NCI-H2081 (cell line): ENCODE measurements at places on chromosomes 1 and 21.

- DNase-seq = no peak
Observed at GRCh38 chr1:39675220-39675619, 3.3 kb upstream of the NT5C1A start.

DNA sequence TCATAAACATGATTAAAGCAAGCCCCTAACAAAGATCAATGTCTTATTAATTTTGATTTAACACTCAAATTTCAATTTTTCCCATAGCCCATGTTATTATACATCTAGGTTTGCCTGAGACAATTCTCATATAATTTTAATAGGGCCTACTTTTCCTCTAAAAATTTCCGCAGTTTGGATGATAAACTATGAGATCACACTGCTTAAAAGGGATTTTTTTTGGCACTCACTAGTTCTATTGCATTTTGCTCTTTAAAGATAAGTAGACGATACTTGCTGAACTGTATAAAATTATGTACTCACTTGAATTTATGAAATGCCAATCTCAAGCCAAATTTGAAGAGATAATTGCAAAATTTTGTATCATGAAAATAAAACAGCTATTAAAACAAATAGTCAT lies 480.4 kb upstream of the ZRANB2 start:
- no peak for DNase-seq

DNA sequence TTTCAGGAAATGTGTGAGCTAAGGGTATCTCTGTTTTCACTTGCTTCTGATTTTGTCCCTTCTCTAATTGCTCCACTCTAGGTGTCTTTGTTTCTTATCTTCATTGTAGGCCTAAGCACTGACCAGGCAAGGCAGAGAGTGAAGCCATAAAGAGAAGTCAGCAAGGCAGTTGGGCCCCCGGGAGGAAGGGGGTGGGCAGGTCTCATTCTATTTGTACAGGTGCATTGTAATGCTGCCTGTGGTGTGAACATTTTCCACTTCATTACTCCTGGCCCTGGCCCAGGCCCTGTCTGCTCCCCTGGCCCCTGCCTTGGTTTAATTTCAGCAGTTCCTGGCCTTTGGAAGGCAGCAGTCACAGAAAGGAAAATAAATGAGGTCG lies 86.4 kb upstream of the JUN start:
- DNase-seq = peak; percentile 97

DNA sequence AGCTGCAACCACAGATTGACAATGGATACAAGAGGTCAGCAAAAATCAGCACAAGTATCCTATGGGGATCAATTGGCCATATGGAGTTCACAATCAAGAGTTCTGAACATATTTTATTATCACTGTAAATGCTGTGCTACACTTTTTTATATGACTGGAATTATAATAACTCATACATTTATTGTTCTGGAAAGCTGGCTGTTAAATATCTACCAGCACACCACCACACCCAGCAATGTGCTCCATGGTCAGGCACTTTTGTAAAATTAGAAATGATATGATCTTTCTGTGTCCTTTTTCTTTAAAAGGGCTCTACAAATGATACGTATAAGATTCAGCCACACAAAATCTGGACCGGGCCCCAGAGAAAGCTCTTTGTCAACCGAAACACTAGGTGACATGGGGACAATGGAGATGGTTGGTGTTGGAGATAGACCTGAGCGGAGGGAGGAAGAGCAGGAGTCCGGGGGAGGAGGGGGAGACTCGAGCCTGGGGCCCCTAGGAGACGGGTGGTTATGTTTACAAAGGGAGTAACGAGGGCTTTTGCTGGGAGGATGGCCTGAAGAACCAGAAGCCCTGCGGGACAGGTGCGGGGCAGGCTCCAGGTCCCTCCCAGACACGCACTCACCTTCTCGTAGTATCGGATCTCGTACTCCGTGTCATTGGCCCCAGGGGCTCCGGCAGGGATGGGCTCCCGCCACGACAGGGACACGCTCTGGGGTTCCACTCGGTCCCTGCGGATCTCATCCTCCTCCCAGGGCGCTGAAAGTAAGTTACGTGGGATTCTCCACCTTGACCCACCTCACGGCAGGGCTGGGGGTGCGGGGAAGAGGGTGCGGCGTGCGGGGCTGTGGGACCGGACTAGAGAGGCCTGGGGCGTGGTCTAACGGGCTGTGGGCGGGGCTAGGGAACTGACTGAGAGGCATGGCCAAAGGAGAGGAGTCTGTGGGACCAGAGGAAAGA lies 30.0 kb downstream of the EPHA10 start:
- no peak for DNase-seq

GRCh38 chr21:41156142-41156541 lies 11.8 kb upstream of the BACE2 start:
- no peak for DNase-seq

DNA sequence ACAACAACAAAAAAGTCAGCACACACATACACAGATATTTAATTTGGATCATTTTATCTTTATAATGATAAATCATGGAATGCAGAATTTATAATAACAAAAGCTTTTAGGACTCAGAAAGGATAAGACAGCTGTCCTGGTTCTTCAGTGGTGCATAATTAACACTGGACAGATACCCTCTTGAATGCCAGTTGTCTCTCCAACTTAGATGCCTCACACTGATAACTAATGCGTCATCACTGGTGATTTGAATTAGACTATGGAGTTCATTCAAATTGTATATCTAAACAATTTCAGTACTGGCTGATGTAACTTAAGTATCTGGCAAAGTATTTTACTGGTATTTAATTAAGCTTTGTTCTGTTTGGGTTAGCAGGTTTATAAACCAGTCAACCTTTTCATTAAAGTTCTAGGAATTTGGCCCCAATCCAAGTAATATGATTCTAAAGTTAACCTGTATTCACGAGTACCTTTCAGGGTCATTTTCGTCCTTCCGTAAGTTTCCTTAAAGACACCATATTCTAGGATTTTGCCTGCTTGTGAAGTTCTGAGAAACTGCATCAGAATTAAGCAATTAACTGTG lies 1199.5 kb upstream of the TMPRSS15 start:
- no peak for DNase-seq

GRCh38 chr1:180218806-180219765 lies 11.0 kb upstream of the LHX4 start:
- DNase-seq = no peak

- no peak for DNase-seq
Observed at GRCh38 chr1:15616373-15617172, 685 bp upstream of the DDI2 start.

DNA sequence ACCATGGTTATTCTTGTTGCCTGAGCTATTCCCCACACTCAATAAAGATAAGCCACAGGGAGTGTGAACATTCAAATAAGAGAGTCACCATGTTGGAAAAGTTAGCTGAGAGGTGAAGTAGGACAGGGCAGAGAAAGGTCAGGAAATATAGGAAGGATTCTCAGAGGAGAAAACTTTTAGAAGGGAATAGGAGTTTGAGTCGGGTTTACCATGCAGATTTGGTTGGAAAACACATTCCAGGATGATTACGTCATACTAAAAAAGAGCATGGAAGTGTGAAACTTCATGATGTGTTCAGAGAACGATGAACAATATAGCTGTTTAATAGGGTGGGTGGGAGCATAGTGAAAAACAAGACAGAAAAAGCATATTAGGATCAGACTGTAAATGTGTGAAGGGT lies 1125.3 kb upstream of the ADGRL2 start:
- no peak for DNase-seq

GRCh38 chr1:201708085-201708512 lies 120.9 kb upstream of the IPO9 start:
- no peak for DNase-seq

DNA sequence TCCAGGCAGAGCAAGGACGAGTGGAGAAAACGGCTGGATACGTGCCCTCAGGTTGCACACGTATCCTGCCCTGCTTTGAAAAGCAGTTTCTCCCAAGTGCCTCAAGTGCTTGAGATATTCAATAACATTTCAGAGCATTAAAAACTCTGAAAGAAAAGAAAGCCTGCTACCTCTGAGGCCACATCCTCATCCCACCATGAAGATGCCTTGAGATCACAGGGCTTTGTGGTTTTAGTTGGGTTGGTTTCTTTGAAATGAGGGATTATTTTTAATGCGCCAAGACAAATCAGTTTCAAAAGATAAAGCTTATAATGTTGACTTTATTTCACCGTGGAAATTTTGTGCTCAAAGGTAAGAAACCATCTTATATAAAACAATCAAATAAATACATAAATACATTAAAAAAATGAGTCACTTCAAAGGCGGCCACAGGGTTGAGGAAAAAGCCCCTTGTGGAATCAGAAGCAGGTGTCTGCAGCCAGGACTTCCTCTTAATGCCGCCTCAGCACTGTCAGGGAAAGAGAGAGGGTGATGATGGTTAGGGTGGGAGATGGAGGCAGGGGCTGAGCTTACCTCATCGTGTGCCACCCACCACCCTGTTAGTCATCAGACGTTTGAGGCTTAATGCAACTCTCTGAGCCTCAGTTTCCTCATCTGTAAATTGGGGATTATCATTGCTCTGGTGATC lies 1.4 kb downstream of the NPPB start:
- no peak for DNase-seq

- no peak for DNase-seq
Observed at GRCh38 chr1:41319106-41319755, 42.0 kb upstream of the FOXO6 start.

- no peak for DNase-seq
Observed at GRCh38 chr1:109482791-109483671, 674 bp upstream of the ATXN7L2 start.

- no peak for DNase-seq
Observed at GRCh38 chr1:5843521-5844096, 148.6 kb downstream of the NPHP4 start.

DNA sequence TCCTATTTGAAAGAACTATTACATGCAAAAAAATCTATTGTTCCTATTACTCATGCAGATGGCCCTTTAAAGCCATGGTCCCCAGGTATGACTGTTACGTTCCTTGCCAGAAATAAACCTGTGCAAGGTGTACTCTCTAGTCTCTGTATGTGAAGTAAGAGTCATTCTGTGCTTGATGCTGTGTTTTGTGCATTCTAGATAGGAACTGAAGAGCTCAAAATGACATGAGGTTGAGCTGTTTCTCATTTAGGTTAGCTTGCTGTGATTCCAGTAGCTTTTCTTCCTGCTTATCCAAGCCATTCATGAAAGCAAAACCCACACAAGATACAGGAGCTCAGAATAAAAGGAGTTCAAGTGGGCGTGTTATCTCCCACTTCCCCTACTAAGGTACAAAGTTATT lies 64.3 kb upstream of the ZNF326 start:
- DNase-seq = no peak

DNA sequence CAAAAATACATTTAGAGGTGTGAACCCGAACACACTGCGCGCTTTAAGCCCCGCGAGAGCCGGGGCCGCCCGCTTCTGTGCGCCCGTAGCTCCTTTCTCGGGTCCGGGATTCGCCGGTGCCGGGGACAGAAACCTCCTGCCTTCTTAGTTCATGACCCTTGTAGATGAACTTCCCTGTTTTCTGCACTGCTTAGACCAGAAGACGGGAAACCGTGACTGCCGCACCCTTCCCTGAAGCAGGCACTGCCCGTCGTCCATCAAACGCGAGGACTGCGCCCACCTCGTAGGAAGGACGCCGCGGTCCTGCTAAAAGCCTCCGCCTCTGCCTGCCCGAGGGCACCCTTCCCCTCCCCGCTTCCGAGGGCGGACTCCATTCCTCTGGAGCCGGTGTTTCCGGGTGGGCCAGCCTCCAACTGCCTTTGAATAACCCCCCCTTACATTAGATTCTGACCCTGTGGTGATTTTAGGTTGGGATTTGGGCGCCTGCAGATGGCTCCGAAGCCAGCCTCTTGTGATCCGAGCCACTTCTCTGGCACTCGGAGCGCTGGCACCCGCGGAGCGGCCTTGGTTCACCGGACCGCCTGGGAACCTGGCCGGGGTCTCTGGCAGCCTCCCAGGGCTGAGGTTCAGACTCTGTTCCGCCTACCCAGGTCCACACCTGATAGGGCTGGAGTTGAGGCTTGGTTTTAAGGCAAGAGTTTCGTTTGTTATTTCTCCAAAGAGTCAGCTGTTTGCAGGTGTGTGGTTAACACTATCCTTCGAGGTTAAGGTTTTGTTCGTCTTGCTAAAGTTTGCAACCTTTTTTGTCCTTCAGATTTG lies 1.2 kb upstream of the PTTG1IP start:
- no peak for DNase-seq

GRCh38 chr1:52127181-52128180 lies 14.4 kb upstream of the ZFYVE9 start:
- peak; percentile 80 for DNase-seq

GRCh38 chr1:88892357-88892877 lies 1.1 kb upstream of the GTF2B start:
- DNase-seq = peak; percentile 65

DNA sequence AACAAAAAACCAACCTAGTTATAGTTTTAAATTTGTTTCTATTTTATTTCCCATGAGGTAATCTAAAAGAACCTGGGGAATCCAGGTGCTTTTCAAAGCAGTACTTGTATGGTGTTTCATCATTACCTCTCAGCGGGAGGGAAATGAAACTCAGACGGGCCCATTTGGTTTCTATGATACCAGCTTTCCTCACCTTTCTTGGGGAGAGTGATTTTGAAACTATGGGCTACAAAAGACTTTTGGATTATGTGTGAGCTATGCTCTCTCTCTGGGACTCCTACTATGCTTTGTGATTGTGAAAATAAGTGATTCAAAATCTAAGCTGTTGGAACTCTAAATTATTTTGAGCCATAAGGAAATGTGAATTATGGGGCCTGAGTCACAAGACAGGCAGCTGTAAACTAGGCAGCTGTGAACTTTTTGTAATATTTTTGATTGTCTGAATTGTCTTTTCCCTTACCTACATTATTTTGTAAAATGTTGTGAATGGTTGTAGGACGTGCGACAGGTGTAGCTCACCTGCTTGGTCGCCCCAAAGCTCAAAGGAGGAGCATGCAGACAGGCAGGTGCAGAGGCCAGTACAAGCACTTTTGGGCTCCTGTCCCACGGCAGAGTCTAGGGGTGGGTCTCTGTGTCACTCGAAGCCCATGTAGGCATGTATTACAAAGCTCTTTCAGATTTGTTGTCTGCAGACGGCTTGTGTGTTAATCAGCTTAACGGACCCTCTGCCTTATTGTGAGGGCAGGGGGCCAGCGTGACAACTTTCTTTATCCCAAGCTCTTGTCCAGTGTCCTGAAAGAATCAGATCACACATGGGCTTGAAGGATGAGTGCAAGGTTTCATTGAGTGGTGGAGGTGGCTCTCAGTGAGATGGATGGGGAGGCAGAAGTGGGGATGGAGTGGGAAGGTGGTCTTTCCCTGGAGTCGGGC lies 64.8 kb upstream of the BACH1 start:
- no peak for DNase-seq

- DNase-seq = no peak
Observed at GRCh38 chr1:116311193-116311592, 61.9 kb upstream of the ATP1A1 start.
